Coronary artery (tissue), 2 donors: ENCODE measurements at places on chromosomes 2 and 18.

GRCh38 chr2:209613649-209614305 is 157.9 kb upstream of the UNC80 start:
- DNase-seq = no peak

- DNase-seq = no peak
Measured at GRCh38 chr2:27860111-27860510, 30.1 kb downstream of the RBKS start.

GRCh38 chr2:45070113-45070652 is 60.9 kb upstream of the SIX2 start:
- no peak for DNase-seq

- no peak for DNase-seq
Measured at GRCh38 chr2:216281876-216282275, 90.4 kb downstream of the MARCHF4 start.

GRCh38 chr2:143668234-143668633 is 539.0 kb downstream of the ARHGAP15 start:
- DNase-seq = no peak

DNA sequence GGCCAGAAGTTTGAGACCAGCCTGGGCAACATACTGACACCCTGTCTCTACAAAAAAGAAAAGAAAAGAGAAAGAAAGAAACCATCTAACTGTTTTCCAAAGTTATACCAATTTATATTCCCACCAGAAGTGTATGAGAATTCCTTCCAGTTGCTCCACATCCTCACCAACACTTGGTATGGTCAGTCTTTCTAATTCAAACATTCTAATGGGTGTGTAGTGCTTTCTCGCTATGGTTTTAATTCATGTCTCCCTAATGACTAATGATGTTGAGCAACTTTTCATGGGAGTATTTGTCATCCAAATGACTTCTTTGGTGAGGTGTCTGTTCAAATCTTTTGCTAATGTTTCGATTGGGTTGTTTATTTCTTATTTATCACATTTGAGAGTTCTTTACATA is 10.5 kb upstream of the B3GNT7 start:
- no peak for DNase-seq

DNA sequence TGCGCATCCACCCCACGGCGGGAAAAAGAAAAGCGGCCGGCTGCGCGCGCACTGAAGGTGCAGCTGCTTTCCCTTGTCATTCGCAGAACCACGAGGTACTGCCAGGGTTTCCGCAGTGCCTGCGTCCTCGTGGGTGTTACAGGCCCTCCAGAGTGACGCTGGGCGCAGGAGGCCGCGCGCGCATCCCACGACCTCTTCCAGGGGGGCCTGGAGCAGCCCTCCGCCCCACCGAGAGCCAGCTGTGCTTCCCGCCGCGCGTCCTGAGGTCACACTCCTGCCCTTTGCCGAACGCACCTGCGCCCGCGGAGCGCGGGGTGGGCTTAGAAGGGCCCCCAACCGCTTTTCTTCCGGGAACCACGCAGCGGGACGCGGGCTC is 378 bp upstream of the IAH1 start:
- DNase-seq = no peak

- DNase-seq = no peak
Measured at GRCh38 chr2:209383212-209383611, 40.6 kb upstream of the MAP2 start.

- DNase-seq = no peak
Measured at GRCh38 chr2:138209009-138209408, 244.7 kb downstream of the HNMT start.

DNA sequence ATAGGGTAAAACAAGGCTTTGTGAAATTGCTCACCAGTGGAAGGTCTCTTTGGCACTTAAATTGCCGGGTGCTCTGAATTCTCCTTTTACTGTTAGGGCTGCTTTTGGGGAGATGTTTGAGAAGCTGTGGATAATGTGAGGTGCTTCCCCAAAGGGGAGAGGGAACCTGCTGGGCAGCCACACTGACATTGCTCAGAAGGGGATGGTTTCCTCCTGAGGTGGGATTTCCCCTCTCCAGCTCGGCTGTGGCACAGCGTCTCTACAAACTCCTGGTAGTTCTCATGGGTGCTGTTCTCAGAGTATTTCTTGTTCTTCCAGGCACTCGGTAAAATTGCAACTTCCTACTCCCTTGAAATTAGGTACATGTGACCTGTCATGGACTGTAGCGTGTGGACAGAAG is 124.2 kb downstream of the LPIN1 start:
- DNase-seq = peak; percentile 58

DNA sequence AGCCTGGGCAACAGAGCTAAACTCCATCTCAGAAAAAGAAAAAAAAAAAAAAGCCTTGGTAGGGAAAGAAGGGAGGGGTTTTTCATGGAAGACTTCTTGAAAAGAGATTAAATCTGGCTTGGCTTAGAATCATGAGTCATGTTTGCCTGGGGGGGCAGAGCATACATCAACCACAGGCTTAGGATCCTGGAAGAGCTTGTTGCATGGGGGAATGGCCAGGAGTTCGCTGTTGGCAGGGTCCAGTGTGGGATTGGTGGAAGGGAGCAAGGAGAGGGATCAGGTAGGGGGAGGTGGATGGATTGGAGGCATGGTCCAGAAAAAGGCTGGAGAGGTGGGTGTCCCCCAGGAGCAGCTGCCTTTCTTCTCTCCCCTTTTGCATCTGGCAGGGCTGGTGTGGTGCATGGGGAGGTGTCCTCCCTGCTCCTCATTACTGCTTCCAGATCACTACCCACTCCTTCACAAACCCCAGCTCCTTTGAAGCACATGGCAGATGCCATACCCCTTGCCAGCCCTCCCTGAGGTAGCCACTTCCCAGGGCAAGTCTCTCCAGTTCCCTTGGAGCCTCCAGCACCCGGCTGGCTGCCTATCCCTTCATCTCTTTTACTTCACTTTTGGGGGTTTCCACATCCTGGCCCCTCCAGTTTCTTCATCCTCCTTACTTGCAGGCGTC is 2.5 kb downstream of the ARMC9 start:
- DNase-seq = no peak

GRCh38 chr2:88875736-88876135 is 184.3 kb downstream of the RPIA start:
- no peak for DNase-seq

GRCh38 chr18:53142005-53142404 is 802.0 kb downstream of the DCC start:
- no peak for DNase-seq

DNA sequence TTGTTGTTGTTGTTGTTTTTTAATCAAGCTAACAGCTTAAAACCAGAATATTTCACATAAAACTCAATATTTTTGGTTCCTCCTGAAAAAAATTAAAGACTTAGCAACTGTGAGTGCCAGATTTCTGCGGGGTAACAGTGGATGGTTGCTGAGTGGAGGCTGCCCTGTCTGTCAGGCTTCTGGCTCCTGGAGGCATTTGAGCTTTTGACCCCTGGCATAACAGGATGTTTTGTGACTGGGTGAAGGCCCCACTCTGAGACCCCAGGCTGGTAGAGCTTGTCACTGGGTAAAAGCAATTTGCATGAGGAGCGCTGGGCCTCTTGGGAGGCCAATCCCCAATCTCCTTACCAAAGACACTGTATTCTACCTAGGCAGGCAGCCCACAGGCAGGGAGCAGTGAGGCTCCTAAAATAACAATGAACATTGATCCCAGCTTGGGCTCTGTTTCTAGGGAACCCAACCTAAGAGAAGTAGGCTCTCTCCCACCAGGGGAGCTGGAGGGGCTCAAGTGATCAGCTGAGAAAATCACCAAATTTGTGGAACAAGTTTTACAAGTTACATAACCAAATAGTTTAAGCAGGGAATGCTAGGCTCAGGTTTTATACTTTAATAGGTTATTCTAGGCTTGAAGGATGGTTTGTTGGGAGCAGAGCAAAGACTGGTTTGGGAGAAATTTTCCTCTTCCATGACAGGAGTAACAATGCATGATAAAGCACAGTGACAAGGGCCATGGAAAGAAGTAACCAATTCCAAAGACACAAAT is 5.9 kb upstream of the SPRED2 start:
- DNase-seq = no peak

DNA sequence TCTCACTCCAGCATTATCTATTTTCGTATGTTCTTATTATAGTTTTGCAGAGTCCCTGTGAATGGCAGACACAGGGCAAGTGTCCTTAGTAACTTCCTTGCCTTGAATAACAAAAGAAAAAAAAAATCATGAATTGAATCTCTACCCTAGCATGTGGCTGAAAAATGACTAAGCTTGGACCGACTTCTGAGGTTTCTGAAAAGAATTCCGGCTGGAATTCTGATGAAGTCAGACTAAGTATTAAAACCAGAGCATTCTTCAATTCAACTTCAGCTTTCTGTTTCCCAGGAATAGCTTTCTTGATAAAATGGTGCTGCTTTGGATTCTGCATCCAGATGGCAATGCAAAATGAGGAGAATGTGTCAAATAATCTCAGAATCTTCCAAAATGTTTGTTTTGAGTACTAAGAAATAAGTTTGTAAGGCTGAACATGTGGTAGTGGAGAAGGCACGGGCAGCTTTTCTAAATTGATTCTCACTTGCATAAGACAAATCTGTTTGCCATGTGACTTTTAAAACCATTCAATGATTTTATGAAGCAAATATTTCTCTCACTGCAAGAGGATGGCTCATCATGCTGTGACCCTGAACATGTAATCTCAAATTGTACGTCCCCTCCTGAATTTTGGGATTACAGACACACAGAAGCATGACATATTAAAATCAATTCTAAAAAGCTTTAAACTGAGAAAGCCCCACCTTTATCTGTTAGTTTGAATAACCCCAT is 1462.8 kb upstream of the LRRTM1 start:
- no peak for DNase-seq

DNA sequence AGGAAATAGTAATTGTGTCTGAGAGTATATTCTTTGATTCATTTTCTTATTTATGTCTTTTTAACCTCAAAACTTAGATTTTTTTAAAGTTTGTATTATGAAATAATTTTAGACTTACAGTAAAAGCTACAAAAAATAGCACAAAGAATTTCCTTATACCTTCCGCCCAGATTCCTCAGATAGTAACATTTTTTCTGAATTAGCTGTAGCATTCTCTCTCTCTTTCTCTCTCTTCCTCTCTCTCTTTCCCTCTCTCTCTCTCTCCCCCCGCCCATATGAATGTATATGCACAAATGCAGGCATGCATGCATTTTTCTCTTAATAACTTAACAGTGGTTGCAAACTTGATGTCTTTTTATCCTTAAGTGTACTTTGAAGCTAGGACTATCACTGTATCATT is 361.1 kb upstream of the NRP2 start:
- no peak for DNase-seq

DNA sequence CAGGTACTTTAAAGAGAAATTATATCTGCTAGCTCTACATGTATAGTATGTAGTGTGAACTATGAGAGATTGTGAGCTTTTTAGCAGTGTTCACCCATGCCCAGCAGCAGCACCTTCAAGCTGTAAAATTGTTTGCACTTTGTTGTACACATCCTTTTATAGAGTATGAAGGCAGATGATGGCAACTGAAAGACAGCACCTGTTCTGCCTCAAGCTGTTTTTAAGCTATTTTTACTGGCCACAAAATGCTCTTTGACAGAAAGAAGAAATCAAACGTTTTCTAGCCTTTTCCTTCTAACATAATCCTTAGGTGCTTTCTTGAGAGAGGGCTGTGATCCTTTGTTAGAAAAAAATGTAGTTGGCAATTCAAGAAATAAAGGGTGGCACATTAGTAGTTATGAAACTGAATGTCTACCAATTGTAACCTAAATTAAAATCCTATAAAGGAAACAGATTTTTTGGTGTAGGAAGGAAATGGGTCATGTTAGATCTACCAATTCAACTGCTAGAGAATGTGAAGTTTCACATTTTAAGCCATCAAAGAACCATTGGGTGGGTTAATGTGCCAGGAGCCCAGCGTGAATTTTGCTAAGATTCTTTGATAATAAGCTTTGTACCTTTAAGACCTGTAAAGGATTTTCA is 59.5 kb downstream of the R3HDM1 start:
- no peak for DNase-seq
